Smooth muscle cell of the brain vasculature (primary cell): ENCODE measurements at places on chromosomes 7 and 10.

DNA sequence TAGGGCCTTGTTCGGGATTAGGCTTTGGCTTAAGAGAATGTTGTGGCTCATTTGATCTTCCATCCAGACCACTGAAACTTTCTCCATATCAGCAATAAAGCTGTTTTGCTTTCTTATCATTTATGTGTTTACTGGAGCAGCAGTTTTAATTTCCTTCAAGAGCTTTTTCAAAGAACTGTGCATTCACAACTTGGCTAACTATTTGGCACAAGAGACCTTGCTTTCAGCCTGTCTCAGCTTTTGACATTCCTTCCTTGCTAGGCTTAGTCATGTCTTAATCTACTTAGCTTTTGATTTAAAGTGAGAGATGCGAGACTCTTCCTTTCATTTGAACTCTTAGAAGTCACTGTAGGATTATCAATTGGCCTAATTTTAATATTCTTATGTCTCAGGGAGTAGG is 19.1 kb upstream of the AKR1B1 start:
- no peak for DNase-seq

- no peak for DNase-seq
Observed at GRCh38 chr10:20108021-20108420, 291.8 kb downstream of the PLXDC2 start.

DNA sequence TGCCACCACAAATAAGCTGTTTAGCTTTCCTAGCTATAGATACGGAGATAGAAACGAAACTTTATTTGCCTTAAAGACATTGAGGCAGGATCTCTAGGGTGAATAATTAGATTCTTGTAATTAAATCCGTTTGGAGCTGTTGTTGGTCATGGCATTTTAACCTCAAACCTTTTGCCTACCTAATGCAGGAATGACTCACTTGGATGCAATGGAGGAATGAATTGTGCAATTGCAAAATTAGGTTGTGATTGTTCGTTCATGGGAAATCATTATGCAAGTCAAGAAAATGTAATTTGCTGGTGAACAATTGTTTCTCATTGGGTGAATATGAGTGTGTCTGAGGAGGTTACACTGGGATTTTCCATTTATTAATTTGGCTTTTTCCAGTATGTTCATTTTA is 703.5 kb downstream of the GATA3 start:
- no peak for DNase-seq

GRCh38 chr7:84924353-84924752 is 262.5 kb downstream of the SEMA3D start:
- DNase-seq: no peak

GRCh38 chr10:126904818-126905701 is at the start of gene DOCK1:
Gene DOCK1 (plus strand): TSS chr10:126905428. CDS start chr10:126905518, 90 bp downstream.
- peak; percentile 17 for DNase-seq

- no peak for DNase-seq
Observed at GRCh38 chr10:72630144-72630543, 4.3 kb upstream of the MICU1 start.

DNA sequence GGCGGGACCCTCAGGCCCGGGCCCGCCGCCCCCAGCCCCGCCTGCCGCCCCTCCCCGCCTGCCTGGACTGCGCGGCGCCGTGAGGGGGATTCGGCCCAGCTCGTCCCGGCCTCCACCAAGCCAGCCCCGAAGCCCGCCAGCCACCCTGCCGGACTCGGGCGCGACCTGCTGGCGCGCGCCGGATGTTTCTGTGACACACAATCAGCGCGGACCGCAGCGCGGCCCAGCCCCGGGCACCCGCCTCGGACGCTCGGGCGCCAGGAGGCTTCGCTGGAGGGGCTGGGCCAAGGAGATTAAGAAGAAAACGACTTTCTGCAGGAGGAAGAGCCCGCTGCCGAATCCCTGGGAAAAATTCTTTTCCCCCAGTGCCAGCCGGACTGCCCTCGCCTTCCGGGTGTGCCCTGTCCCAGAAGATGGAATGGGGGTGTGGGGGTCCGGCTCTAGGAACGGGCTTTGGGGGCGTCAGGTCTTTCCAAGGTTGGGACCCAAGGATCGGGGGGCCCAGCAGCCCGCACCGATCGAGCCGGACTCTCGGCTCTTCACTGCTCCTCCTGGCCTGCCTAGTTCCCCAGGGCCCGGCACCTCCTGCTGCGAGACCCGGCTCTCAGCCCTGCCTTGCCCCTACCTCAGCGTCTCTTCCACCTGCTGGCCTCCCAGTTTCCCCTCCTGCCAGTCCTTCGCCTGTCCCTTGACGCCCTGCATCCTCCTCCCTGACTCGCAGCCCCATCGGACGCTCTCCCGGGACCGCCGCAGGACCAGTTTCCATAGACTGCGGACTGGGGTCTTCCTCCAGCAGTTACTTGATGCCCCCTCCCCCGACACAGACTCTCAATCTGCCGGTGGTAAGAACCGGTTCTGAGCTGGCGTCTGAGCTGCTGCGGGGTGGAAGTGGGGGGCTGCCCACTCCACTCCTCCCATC is 82.7 kb downstream of the PAX2 start:
- DNase-seq: no peak

DNA sequence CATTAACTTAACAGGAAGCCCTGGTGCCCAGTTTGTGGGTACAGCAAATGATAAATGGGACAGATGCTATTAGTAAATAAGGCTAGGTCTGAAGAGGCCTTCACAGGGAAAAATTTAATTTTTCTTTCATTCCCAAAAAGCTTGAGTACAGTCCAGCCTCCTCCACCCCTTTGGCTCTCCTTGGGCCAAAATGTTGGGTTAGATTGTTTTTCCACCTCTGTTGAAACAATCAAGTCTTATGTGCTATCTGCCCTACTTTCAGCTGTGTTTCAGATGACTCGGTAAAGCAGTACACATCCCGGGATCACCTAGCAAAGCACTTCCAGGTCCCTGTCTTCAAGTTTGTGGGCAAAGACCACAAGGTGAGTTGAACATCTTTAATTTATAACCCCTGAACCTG is 24.3 kb downstream of the PLA2G12B start:
- no peak for DNase-seq

GRCh38 chr10:79132681-79133381 is 64.1 kb downstream of the ZMIZ1 start:
- no peak for DNase-seq

DNA sequence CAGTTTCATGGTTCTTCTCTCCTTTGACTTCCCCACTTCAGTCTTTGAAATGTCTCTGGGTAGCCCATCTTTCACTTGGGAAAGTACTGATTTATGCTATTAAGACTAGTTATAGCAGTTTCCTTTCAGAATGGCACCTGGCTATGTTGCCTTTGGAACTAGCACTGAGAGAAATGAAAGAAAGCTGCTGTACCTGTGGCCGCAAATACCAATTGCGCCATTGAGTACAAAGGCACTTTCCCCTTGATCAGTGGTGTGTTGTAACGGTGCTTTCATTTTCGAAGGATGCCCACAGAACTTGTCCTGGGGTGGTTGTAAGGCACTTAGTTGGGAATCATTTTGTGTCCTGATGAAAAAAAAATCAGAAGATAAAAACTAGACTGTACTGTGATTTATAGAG is 16.8 kb downstream of the BUB3 start:
- no peak for DNase-seq

GRCh38 chr7:131501930-131502685 is 54.3 kb downstream of the PODXL start:
- DNase-seq: no peak

DNA sequence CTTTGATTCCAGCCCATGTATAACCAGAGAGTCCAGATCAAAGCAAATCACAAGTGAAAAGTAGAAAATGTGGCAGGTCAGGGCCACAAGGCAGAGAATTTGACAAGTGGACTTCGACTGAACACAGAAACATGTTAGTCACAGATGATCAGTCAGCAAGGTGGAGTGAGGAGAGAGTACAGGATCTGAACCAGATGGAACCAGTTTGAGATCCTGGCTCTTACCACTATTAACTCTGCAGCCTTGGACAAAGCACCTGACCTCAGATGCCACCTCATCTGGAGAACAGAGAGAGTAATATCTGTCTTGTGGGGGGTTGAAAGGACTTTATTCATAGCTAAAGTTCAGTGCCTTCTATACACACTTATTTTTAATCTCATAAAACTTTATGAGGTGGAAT is 4.4 kb downstream of the MRLN start:
- no peak for DNase-seq

DNA sequence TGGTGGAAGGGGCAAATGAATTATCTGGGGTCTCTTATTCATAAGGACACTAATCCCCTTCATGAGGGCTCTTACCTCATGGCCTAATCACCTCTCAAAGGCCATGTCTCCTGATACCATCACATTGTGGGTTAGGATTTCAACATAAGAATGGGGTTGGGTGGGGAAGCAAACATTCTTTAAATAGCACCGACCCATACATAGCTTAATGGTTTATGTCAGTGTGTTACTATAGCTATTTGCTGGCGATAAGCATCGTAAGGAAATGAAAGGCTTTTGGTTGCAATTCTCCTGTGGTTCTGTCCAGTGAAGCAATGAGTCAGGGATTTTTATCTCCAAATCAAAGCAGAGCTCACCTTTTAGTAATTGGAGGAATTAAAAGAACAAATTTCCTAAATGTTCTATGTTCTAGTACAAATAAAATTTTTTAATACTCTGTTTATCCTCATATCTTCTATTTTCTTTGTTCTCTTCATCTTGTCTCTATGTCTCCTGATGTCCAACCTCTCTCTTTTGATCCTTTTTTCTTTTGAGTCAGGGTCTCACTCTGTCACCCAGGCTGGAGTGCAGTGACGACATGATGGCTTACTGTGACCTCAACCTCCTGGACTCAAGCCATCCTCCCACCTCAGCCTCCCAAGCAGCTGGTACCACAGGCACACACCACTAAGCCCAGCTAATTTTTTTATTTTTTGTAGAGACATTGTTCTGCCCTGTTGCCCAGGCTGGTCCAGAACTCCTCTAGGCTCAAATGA is 57.0 kb upstream of the GLCCI1 start:
- no peak for DNase-seq

GRCh38 chr10:92740762-92741161 is 51.0 kb downstream of the HHEX start:
- DNase-seq: no peak

DNA sequence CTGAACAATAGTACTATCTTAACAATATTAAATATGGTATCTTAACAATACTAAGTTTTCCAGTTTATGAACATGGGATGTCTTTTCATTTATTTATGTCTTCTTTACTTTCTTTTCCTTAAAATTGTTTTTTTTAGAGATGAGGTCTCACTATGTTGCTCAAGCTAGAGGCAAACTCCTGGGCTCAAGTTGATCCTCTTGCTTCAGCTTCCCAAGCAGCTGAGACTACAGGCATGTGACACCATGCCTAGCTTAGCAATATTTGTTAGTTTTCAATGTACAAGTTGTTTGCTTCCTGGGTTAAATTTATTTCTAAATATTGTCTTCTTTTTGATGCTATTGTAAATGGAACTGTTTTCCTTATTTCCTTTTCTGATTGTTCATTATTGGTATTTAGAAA is 16.9 kb downstream of the CDH23 start:
- DNase-seq: no peak

GRCh38 chr10:92544296-92544695 is 29.6 kb downstream of the IDE start:
- DNase-seq: no peak

DNA sequence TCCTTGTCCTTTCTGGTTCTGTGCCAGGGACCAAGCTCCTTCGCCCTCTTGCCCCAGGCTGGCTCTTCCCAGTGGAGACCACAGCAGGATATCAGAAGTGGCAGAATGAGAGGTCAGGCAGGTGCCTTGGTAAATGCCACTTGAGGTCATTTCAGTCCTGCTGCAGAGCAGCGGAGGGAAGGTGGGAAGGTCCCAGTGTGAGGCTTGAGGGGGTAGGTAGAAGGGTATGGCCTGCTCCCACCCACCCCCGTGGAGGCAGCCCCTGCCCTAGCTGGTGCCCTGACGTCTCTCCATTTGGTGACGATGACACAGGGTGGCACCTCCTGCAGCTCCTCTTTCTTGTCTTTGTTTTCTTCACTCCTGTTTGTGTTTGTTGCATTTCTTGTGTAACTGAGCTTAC is 538.8 kb downstream of the TCERG1L start:
- DNase-seq: no peak

DNA sequence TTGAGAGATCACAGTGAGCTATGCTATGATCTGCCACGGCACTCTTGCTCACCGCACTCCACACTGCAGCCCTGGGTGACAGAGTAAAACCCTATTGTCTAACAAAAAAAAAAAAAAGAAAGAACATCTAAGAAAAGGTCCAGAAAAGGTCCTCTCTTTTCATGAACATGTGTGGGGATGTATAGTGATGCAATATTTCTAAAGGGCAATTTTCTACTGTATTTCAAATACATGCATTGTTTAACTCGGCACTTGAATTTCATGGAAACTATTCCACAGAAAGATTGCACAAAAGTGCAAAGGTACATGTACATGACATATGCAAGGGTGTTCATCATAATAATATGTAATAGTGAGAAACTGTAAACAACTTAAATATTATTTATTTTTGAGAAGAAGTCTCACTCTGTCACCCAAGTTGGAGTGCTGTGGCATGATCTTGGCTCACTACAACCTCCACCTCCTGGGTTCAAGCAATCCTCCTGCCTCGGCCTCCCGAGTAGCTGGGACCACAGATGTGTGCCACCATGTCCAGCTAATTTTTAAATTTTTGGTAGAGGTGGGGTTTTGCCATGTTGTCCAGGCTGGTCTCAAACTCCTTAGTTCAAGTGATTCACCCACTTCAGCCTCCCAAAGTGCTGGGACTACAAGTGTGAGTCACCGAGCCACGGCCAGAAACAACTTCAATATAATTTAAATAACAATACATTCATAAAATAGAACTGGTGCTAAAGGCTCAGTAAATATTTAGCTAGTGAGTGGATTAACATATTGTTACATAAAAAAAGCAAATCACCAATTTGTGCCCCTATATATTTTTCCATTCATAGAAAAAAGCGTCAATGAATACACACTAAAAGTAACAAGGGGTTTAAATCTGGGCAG is 1.3 kb upstream of the PPRC1 start:
- no peak for DNase-seq

DNA sequence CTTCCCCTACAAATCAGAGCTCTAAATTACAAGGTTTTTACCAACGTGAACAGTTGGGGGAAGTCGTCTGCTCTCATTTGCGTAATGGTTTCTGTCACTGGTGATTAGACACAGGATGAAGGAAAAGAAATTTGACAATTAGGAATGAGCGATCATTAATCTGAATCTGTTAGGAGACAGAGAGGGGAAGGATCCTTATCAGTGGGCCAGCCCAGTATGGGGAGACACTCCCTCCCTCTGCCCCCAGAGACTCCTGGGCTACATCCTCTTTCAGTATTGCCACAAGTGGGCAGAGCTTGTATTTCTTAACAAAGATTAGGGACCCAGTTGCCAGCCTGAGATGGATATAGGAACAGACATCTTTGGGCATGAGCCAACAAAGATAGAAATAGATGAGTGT is 15.5 kb downstream of the HIF1AN start:
- no peak for DNase-seq

- no peak for DNase-seq
Observed at GRCh38 chr7:155604504-155604997, 39.9 kb upstream of the RBM33 start.
